Urinary bladder (tissue), 4 donors: ENCODE measurements at places on chromosomes 2 and 18. TPM values are rescaled to one million over a fixed set of nuclear protein-coding genes. Genes with fewer than 3 reads are reported as not detected.

The CIB4 gene
- not detected for total RNA-seq

The PAX8 gene
- 0.26 TPM for total RNA-seq

The GLI2 gene
- 11.3 TPM for total RNA-seq

The GPR17 gene
- total RNA-seq, result 0.11 TPM

The BBS5 gene
- total RNA-seq, result 13.8 TPM

The CDH20 gene
- total RNA-seq, result 1.1 TPM

The CD28 gene
- 6.1 TPM for total RNA-seq

The SETBP1 gene
- total RNA-seq, result 46.7 TPM

The DSG1 gene
- total RNA-seq, result 0.21 TPM

The EFEMP1 gene
- total RNA-seq, result 146 TPM

The KHK gene
- total RNA-seq, result 1.7 TPM

The UGT1A4 gene
- total RNA-seq, result 1.1 TPM

The CHRNG gene
- 3.5 TPM for total RNA-seq

The TFPI gene
- 177 TPM for total RNA-seq

The SPP2 gene
- total RNA-seq, result not detected

The TMEM247 gene
- total RNA-seq, result not detected

The MFSD2B gene
- 0.85 TPM for total RNA-seq

The CCDC74B gene
- 5.2 TPM for total RNA-seq

The CACNB4 gene
- total RNA-seq, result 33.9 TPM

The SULT1C2 gene
- total RNA-seq, result 3.3 TPM

The WDR12 gene
- total RNA-seq, result 28.4 TPM

The GAL3ST2 gene
- total RNA-seq, result not detected

The M1AP gene
- 0.21 TPM for total RNA-seq

The SH3BP4 gene
- total RNA-seq, result 11.7 TPM

The EXOC6B gene
- 47.6 TPM for total RNA-seq

The IL36G gene
- total RNA-seq, result not detected

The C2orf15 gene
- total RNA-seq, result 1.5 TPM

The ITGA4 gene
- 49.2 TPM for total RNA-seq
